Activated CD4-positive, alpha-beta T cell treated with anti-CD3 and anti-CD28 coated beads, Interleukin-2, amount 10 ng/mL, durations not matched to agents 7 days and 5 days (primary cell): ENCODE measurements at places on chromosomes 2 and 18.

- DNase-seq = no peak
Observed at GRCh38 chr2:174442546-174443510, 44.0 kb downstream of the GPR155 start.

- no peak for DNase-seq
Observed at GRCh38 chr2:74007121-74007520, 22.4 kb downstream of the TET3 start.

GRCh38 chr2:208142240-208142924 lies 3.6 kb downstream of the CRYGB start:
- DNase-seq = no peak

DNA sequence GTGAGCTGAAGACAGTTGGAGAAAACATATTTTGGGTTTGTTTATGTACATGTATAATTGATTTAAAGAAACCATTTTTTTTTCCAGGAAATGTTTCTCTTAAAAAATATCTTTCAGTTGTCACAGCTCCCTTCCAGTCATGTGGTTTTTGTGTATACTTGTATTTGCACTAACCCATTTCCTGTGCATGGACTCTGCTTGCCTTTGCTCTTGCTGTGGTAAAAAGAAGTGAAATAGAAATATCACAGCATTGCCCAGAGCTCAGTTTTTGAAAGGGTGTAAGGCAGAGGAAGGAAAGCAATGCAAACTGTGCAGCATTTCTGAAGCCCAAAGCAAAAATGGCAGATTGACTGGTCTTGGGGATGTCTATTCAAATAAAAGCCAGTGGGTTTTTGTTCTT lies 10.4 kb upstream of the DOCK10 start:
- peak; percentile 77 for DNase-seq

- no peak for DNase-seq
Observed at GRCh38 chr2:152485954-152486736, 151.2 kb downstream of the FMNL2 start.

- DNase-seq = no peak
Observed at GRCh38 chr2:72619626-72620025, 206.2 kb downstream of the EXOC6B start.

GRCh38 chr18:61831071-61831470 lies 61.7 kb downstream of the RNF152 start:
- DNase-seq = no peak

DNA sequence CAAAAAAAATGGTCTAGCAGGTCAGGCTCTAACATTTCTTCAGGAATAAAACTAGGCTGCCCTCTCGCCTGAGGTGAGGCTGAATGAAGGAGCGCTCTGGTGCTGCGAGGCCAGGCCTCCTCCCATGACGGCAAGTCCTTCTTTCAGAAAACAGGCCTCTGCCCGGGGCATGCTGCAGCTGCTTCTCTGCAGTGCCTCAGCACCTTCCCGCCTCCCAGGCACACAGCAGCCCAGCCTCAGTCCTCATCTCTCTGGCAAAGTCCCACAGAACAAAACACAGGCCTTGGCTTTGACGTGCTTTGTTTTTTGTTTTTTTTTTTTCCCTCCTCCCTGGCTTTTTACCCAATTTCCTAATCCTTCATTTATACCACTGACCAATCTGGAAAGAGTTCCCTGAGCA lies 74.8 kb downstream of the BCL11A start:
- no peak for DNase-seq
